GM20000 (cell line): ENCODE measurements at places on chromosomes 16 and 17.
A peak's percentile ranks its signal among the peaks of the same experiment; 100 is the strongest.

DNA sequence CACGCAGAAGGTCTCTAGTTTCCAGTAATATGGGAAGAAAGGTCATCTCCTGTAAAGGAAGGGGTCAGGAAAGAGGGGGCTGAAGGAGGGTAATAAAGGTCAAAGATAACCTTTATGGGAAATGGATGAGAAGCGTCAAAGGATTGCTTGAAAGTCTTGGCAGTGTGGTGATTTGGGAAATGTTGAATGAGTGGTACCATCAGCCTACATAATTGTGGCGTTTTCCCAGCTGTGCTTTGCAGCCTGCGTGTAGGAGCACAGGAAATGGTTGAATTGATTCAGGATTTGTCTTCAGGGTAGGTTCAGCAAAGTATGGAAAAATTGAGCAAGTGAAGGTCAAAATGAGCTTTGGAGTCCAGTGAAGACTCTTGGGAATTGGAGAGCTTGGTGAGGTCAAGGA is 115.8 kb upstream of the NOL11 start:
- no peak for DNase-seq

- peak; percentile 78 for DNase-seq
Measured at GRCh38 chr17:32523017-32523680, 36.4 kb downstream of the CDK5R1 start.

- no peak for DNase-seq
Measured at GRCh38 chr17:69166957-69167356, 25.3 kb upstream of the ABCA6 start.

GRCh38 chr16:339680-340079 is 12.8 kb downstream of the AXIN1 start:
- no peak for DNase-seq

DNA sequence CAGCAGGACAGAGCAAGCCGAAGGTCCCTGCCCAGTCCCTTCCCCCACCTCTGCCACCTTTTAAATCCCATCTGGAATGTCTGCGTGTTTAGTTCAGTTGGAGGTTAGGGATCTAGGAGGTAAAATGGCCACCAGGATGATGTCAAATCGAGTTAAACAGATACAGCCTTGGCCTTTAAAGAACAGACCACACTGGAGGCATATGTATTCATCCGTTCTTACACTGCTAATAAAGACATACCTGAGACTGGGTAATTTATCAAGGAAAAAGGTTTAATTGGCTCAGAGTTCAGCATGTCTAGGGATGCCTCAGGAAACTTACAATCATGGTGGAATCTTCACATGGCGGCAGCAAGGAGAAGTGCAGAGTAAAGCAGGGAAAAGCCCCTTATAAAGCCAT is 167.8 kb upstream of the CACNG5 start:
- DNase-seq = no peak

DNA sequence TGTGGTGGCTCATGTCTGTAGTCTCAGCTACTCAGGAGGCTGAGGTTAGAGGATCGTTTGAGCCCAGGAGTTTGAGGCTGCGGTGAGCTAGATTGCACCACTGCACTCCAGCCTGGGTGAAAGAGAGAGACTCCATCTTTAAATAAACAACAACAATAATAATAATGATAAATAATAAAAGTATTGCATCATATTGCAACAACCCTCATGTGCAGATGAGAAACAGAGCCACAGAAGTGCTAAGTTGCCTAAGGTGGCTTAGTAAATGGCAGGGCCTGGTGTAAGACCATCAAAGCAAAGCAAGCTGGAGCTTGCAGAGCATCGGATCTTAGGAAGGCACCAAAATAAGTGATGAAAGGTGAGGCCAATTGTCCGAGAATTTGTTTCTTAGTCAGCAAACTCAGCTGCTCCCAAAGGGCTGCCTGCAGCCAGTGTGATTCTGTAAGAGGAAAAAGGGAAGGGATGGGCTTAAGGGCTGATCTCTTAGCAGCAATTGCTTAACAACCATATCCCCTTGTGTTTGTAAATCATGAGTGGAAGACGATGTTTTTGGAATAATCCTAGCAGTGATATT is 45.3 kb upstream of the HS3ST3A1 start:
- DNase-seq = no peak

DNA sequence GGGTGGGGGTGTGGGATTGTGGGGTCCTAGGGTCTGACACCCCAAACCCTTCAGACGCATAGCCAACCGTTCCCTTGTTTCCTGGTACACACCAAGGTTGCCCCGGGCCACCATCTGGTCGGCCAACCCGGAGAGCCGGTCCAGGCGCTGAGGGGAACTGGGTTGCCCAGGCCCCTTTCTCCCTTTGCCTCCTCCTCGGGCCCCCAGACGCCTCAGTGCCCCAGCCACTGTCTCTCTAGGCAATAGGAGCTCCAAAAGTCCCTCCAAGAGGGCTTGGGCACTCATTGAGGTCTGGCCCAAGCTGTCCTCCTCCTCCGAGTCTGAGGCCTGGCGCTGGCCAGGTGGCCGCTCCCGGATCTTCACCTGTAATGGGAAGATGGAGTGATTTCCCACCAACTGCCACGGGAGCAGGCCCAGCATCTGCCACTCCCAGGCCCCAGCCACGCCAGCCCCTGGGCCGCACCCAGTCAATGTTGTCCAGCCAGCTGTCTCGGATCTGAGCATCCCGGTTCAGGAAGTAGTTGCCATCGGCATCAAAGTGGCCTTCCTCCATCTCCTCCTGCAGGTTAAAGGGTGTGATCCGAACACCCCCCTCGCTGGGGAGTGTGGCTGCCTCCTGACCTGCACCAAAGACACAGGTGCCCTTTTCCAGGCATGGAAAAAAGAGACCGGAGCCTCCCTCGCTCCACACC is 1.5 kb downstream of the CD2BP2 start:
- DNase-seq = no peak

- DNase-seq = no peak
Measured at GRCh38 chr17:59790910-59791309, 83.5 kb downstream of the VMP1 start.

GRCh38 chr17:27466743-27467375 is 10.6 kb downstream of the KSR1 start:
- peak; percentile 78 for DNase-seq

- DNase-seq = no peak
Measured at GRCh38 chr17:14719942-14720341, 419.1 kb downstream of the HS3ST3B1 start.

DNA sequence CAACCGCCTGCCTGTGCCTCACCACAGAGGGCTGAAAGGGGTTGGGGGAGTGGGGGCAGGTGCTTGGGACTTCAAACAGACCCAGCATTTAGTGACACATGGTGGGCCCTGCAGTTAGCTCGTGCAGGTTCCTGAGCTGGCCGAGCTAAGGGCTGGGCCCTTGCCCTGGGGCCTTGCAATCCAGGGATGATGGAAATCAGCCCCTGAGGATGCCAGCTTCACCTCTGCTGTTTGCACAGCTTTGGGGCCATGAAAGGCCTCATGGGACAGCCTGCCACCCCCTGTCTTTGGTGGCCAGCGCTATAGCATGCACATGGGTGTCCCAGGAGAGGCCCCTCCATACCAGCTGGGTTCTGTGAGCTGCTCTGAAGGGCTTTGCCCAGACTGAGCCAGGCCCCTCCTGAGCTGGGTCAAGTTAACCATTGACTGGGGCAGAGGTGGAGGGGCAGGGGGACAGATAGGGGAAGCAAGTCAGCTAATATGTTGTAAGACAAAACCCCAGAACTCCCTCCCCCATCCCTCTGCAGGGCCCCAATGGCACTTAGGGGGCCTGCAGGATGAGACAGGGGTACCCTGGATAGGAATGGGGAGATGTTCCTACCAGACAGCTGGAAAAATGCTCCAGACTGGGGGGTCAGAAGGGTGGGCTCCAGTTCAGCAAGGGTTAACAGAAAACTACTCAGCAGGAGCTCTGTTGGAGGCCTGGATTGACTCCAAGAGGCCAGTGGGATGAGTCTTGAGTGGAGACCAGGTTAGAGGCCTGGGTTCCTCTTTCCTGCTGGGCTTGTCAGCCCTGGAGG is 692 bp downstream of the PRR15L start:
- DNase-seq = no peak

DNA sequence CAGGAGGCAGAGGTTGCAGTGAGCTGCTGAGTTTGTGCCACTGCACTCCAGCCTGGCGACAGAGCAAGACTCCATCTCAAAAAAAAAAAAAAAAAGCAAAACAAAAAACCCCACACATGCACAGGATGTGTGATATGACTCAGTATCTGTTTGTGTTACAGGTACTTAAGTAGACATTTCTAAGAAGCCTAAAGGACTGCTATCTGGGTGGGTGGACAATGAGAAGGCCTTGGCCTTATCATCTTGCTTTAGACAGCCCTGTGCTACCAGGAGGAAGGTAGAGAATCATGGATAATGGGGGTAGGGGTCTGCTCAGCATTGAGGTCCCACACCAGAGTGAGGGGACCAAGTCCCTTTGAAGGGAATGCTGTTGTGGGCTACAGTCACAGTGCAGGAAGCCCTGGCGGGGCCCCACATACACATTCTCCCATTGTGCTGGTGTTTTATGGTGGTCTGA is 26.7 kb downstream of the PLD6 start:
- peak; percentile 78 for DNase-seq

DNA sequence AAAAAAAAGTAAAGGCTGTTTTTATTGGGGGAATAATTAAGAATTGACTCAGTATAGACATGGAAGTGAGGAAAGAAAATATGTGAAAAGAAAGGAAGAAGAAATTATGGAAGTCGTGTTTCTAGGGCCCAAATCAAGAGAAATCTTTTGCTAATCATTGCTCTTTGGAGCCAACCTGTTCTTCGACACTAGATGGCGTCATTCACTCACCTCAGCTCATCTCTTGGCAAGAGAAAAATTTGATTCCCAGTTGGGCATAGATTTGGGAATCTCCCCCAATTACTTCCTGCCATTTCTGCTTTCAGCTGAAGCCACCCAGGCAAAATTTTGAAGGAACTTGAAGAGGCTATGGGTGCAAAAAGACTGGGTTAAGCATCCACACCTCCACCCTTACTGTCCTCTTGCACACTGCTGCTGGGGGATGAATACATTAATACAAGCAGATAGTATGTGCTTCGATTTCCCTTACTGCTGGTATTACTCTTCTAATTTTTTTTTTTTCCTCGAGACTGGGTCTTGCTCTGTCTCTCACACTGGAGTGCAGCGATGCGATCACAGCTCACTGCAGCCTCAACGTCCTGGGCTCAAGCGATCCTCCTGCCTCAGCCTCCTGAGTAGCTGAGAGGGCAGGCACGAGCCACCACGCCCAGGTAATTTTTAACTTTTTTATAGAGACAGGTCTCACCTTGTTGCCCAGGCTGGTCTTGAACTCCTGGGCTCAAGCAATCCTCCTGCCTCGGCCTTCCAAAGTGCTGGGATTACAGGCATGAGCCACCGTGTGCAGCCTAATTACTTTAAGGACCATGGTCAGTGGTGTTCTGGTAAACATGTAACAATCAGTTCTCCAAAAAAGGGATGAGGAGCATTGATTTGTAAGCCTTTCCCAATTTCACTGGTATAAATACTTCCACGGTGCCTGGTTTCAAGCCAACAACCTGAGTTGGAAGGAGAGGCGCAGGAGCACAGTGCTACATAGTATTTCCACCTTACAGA is 13.5 kb downstream of the PSMD7 start:
- peak; percentile 52 for DNase-seq

DNA sequence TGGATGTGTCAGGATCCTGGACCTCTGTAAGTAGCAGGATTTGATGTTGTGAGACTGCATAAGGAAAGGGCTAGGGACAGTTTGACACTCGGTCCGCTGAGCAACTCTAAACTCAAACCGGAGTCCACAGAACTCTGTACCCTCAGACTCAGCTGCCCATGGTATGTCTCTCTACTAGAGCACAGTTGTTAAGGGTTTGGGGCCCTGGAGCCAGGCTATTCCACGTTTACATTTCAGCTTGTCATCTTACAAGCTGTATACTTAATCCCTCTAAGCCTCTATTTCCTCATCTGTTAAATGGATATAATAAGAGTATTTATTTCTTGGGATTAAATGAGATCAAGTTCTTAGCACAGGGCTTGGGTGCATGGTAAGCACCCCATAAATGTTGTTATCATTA is 27.9 kb downstream of the HOXB1 start:
- DNase-seq = no peak

- no peak for DNase-seq
Measured at GRCh38 chr16:67108931-67109406, 772 bp upstream of the PHAF1 start.

GRCh38 chr17:51006601-51007000 is 114.1 kb downstream of the SPAG9 start:
- DNase-seq = no peak

DNA sequence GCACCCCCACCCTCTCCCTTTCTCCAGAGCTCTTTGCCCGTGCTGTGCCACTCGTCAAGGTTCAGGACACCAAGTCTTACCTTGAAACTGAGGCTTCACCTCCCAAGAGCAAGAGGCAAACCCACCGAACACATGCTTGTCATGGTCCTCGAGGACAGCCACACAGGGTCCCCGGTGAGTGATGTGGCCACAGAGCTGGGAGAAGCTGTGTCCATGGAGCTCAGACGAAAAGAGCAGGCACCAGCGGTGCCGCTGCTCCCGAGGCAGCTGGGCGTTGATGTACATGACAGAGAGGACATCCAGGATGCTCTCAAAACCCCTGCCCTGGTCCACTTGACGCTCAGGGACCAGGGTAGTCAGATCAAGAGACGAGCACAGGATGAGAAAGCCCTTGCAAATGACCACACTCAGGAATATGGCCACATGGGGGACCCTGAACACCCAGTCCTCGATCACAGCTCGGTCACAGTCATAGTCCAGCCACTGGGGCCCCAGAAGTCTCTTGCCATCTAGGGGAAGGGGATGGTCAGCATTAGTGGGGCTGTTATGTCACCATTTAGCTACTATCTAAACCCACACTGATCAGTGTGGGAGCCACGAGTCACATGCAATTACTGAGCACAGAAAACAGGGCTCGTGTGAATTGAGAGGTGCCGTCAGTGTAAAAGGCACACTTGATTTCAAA is 17.8 kb downstream of the MEAK7 start:
- no peak for DNase-seq

- DNase-seq = peak; percentile 39
Measured at GRCh38 chr16:8961811-8962390, 1.8 kb downstream of the USP7 start.

DNA sequence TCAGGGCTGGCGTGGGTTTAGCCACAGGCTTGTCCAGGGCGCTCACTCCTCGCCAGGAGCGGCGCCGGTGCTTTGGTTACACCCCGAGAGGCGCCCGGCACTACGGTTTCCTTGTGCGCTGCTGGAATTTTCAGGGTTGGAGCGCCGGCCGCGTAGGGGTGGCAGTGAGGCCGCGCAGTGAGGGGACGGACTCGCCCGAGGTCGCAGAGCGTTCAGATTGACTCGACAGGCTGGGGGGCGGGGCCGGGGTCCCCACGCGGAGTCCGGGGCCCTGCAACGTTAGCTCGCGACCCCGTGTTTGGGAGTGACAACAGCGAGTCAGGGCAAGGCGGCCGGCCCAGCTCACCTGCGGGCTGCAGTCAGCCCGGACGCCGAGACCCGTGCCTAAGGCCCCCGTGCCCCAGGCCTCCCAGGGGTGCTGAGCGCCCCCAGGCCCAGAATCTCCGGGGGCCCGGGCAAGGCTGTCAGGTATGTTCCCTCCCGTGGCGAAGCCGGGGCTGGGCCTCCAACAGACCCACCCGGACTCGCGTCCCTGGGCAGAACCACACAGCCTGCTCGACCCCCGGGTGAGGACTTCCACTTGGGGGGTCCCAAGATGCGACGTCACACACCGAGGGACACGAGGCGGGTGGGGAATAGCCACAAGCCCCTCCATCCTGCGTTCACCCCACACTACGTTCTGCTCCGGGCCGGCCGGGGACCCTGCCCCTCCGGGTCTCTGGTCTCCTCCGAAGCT is 1.3 kb upstream of the ACTG1 start:
- DNase-seq = no peak
